ENCODE measurements at places on chromosomes 1 and 21.

- peak; percentile 30 for DNase-seq
Observed at GRCh38 chr1:12106153-12106552, 43.0 kb downstream of the TNFRSF8 start.

GRCh38 chr1:182629499-182630096, 25.4 kb upstream of the RGS16 start:
- DNase-seq = no peak

- DNase-seq = no peak
Observed at GRCh38 chr1:2471159-2471471, 5.0 kb upstream of the PLCH2 start.

GRCh38 chr1:178901482-178902125, 30.7 kb upstream of the ANGPTL1 start:
- no peak for DNase-seq
